ENCODE measurements at places on chromosomes 16 and 17.

DNA sequence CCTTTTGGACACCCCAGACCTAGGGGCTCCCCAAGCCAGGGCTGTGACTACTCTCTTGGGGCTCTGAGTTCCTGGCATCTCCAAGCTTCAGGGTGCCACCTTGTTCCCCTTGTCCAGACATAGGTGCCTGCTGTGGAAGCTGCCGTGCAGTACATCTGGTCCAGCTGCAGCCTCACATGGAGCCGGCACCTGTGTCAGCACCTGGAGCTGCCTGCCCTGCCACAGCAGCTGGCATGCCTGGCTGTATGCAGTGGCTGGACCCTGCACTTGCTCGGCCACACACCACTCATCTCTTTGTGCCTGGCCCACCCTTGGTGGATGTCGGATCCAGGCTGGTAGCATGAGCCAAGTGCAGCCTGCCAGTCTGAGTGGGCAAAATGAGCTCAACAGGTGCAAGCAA is 775.8 kb downstream of the CDH11 start:
- no peak for DNase-seq

DNA sequence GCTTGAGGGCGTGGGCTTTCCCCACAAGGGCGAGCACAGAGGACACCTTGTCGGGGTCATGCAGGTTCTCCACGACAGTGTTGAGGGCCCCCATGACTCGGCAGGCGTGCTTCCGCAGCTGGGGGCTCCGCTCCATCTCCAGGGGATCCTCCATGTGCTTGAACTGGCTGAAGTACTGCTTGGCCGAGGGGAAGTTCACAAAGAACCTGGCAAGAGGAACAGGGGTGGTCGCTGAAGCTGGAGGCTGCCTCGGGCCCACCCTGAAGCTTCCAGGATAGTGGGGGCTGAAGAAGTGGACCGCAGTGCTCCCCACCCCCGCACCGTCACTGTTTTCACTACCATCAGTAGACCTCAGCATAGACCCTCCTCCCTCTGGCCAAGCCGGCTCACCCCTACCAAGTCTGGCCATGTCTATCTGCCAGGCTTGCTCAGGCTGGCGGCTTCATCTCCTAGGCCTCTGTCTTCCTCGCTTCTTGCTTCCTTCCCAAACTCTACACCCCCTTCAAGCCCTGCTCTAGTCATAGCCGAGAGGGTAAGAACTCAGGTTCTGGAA is 5.9 kb downstream of the CYGB start:
- no peak for DNase-seq

GRCh38 chr16:11396241-11397048 is 51.2 kb downstream of the RMI2 start:
- DNase-seq = peak; percentile 69

- DNase-seq = no peak
Measured at GRCh38 chr16:11029948-11030347, 85.6 kb downstream of the CLEC16A start.

GRCh38 chr17:82912484-82913089 is 72.8 kb upstream of the ZNF750 start:
- DNase-seq = no peak

GRCh38 chr16:56711862-56712261 is 18.1 kb upstream of the NUP93 start:
- no peak for DNase-seq

DNA sequence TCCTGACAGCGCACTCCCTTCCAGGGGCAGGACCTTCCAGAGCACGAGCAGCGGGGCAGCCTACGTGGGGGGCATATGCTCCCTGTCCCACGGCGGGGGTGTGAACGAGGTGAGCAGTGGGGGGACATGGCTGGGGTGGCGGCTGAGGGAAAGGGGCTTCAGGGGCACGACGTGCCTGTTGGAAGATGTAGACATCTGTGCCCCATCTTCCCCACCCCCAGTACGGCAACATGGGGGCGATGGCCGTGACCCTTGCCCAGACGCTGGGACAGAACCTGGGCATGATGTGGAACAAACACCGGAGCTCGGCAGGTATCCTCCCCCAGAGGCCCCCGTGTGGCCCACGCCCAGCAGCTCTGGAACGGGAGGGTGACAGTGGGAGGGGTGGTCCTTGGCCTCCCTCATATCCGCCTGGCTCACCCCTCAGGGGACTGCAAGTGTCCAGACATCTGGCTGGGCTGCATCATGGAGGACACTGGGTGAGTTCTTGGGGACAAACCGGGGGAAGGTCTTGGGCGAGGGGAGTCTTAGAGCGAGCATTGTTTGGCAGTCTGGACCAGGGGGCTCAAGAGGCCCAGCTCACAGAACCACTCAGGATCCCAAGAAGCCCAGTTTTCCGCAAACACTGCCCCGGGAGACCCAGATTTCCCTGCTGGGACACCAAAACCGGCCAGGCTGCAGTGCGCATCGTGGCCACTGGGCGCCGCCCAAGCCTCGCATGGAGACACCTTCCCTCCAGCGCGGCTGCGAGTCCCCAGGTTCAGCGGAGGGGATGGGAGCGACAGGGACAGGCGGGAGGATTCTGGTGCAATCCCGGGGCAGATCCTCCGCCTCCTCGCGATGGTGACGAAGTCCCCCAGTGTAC is 15.7 kb downstream of the ADAM11 start:
- DNase-seq = peak; percentile 92

GRCh38 chr17:16443511-16444257 is 28.3 kb downstream of the TRPV2 start:
- peak; percentile 57 for DNase-seq

DNA sequence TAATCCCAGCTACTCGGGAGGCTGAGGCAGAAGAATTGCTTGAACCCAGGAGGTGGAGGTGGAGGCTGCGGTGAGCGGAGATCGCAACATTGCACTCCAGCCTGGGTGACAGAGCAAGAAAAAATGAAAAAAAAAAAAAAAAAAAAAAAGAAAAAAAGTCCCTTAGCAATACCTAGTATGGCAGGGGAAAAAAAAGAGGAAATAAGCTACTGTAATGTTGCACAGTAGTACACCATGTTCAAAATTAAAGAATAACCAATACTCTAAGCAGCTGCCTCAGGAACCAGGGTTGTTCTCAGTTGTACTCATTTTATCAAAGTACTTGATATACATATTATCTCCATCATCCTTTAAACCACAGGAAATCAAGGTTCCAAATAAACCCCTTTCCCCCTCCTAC is 17.3 kb upstream of the TXNDC11 start:
- DNase-seq = peak; percentile 27

DNA sequence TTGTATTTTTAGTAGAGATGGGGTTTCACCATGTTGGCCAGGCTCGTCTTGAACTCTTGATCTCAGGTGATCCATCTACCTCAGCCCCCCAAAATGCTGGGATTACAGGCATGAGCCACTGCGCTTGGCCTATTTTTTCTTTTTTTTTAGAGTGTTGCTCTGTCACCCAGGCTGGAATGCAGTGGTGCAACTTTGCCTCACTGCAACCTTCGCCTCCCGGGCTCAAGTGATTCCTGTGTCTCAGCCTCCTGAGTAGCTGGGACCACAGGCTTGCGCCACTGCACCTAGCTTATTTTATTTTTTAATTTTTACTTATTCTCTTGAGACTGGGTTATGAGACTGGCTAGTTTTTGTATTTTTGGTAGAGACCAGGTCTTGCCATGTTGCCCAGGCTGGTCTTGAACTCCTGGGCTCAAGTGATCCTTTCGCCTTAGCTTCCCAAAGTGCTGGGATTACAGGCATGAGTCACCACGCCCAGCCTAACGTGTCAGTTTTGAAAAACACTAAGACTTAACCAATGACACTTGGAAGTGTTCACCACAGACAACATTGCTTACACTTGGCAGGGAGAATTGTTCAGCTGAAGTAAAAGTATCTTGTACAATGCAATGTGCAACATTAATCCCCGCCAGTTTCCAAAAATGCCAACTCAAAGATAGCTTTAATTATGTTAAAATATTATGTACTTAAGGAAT is 26.9 kb downstream of the ATAD5 start:
- no peak for DNase-seq

DNA sequence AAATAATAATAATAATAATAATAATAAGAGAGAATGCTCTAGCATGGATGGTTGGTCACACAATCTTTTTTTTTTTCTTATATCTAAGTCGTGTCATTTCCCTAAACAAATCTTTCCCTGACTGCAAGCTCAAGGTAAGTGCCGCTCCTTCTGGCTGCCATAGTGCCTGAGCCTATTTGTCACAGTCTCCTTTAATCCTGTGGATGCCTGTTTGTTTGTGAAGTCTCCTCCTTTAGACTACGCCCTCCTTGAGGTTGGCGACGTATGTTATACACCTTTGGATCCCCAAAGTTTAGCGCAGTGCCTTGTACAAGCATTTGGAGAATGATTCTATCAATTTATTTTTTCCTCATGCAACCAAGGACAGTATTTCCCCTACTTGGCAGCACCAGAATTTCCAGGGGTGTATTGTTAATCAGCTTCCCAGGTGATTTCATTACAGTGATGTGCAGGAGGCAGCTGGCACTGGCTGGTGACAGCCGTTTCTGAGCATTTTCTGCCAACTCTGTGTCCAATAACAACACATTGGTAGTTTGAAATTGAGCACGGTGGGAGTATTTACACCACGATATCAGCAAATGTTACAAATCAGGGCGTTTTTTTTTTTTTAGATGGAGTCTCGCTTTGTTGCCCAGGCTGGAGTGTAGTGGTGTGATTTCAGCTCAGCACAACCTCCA is 26.6 kb downstream of the TMEM238L start:
- no peak for DNase-seq

GRCh38 chr16:2071454-2072202 is 23.8 kb downstream of the TSC2 start:
- no peak for DNase-seq

DNA sequence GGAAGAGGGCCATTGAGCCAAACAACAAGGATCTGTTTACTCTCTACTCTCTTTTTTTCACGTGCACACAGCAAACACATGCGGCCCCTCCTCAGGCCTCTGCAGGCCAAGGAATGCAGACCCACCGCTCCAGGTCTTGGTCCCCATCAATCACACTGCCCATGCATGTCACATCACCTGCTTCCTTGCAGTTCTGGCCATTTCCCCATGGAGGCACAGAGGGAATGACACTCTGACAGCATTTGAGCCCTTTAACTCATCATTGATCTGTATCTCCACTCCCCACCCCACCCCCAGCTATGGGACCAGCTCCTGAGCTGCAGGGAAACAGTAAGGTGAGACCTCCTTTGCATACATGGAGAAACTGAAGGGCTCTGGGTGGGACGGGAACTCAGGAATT is 45.9 kb upstream of the MEIOC start:
- no peak for DNase-seq

- no peak for DNase-seq
Measured at GRCh38 chr17:73043686-73044581, 48.6 kb downstream of the SLC39A11 start.

GRCh38 chr17:36608794-36609497 is 7.6 kb downstream of the MRM1 start:
- DNase-seq = peak; percentile 70

DNA sequence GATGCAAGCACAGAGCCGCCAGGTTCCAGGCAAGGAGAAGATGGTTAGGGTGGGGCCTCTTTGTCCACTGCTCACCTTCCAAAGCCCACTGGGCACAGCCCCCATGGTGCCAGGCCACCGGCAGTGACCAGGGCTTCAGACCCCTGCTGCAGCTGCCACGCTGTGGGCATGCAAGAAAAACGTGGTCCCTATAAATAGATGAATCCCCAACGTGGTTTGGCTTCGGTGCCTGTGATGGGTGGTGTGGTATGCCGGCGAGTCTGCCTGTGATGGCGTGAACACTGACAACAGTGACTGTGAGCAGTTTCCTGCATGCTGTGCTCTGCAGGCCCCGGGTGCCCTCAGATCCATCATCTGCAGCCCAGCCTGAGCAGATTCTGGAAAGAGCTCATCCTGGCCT is 36.6 kb downstream of the RAB11FIP4 start:
- no peak for DNase-seq

DNA sequence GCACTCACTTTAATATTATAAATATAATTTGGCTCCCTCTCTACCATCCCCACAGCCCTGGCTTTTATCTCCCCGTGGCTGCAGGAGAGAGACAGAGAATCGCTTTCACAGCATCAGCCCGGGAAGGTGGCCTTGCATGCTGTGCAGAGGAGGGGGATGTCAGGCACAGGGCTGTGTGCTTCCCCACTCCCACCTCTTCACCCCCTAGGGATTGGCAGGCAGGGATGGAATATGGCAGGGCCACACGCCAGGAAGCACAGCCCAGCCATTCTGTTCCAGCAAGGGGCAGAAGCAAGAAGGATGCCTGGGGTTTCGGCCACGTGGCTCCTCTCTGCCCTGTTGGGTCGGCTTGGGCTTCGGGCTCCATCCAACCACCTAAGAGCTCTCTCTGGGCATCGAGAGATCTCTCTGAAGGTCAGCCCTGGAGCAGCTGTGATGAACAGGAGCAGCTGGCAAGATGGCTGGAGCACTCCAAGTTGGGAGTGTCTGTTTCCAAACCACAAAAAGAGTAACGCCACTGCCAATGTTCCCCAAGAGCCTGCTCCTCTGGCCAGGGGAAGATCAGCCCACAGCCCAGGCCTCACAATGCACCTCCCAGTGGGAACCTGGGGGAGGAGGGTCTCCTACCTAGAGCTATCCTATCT is 223.2 kb downstream of the C16orf78 start:
- DNase-seq = no peak

GRCh38 chr17:62706598-62707424 is 79.3 kb downstream of the MRC2 start:
- no peak for DNase-seq

DNA sequence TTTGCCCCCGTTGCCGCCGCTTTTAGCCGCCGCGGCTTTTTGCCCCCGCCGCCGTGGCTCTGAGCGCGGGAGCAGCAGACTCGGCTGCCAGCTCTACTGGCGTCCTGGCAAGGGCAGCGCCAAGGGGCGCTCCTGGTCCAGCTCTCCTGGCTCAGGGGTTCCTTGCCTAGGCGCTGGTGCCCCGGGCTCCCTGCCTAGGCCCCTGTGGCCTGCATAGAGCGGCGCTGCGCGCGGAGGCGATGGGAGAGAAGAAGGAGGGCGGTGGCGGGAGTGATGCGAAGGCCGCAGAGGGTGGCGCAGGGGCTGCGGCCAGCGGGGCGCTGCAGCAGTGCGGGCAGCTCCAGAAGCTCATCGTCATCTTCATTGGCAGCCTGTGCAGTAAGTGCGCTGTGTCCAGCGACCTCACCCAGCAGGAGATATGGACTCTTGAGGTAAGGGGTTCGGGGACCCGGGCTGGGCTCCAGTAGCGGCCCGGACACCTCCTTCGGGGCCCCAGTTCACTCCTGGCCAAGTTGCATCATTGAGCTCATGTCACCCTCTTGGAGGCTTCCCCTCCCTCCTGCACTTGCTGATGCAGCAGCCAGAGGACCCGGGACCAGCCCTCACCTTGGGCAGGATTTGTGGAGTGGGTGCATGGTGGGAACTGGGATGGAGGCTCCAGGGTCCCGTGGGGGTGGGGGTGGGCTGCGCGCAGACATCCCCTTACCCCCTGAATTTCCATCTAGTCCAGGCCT is 1344.4 kb downstream of the TP53TG3F start:
- DNase-seq = no peak

DNA sequence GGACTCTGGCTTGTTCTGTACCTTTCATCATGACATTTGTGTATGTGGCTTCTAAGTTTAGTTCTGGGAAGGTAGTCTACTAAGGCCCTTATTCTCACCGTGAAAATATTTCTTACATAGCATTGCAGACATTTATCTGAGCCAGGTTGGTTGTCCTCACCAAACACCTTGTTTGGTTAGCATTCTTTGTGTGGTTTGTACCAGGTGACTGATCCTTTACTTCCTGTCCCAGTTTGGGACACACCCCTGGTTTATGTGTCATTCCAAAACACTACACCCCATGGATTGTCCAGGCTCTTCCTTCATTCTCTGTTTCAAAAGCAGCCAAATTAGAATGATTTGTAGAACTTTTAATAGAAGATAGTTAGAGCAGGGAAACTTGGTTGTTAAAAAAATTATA is 23.2 kb upstream of the DUSP14 start:
- no peak for DNase-seq

- DNase-seq = no peak
Measured at GRCh38 chr16:1347286-1347855, 4.3 kb downstream of the TSR3 start.

GRCh38 chr16:85615014-85615851 is 2.1 kb downstream of the GSE1 start:
- DNase-seq = peak; percentile 51
